SJSA1 (cell line): ENCODE measurements at places on chromosomes 7 and 10. TPM values are rescaled to one million over a fixed set of nuclear protein-coding genes. Genes with fewer than 3 reads are reported as not detected.

- DNase-seq: no peak
These were observed 28.7 kb upstream of the STRIP2 start for GRCh38 chr7:129405527-129405926.

DNA sequence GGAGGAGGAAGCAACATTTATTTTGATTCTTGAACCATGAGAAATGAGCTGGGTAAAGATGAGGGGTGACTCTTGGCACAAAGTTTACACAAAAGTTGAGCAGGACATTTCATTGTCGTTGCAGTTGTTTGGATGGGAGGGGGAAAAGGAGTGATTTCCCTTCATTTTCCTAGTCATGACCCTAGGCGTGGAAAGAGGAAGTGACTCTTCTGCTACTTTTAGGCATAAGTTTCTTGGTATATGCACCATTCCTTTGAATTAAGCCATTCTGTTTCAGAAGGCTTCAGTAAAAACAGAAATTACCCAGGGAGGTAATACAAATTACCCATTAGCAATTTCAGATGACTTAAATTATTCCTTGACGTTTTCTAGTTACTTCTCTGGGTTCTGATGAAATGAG is 113.9 kb upstream of the FAM171A1 start:
- DNase-seq: no peak

DNA sequence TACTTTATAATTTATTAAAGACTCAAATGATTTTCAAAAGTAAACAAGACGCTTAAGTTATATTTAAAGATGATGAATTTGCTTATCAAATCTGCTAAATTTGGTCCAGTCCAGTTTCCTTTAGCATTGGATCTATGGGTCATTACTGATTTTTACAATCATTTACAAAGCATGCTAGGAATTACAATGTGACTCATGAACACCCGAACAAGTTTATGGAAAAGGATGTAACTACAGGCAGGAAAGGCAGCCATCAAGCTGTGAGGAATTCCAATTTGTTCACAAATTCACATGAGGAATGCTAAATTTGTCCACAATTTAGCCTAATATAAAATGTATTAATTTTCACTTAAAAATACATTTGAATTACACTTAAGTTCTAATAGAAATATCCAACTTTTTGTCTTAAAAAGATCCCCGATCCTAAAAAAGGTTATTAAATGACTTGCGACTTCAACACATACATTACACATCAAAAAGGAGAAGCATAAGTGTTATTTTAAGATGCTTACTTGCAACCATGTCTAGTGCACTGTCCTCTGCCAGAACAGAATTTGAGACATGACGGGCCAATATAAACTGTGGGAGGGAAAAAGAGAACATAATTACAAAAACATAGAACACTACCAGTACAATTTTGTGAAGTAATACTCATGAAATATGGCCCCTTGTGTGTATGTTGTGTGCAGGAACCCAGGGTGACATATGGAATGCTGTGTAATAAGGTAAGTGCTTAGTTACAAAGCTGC is 194.2 kb upstream of the SLC26A5 start:
- peak; percentile 5 for DNase-seq

DNA sequence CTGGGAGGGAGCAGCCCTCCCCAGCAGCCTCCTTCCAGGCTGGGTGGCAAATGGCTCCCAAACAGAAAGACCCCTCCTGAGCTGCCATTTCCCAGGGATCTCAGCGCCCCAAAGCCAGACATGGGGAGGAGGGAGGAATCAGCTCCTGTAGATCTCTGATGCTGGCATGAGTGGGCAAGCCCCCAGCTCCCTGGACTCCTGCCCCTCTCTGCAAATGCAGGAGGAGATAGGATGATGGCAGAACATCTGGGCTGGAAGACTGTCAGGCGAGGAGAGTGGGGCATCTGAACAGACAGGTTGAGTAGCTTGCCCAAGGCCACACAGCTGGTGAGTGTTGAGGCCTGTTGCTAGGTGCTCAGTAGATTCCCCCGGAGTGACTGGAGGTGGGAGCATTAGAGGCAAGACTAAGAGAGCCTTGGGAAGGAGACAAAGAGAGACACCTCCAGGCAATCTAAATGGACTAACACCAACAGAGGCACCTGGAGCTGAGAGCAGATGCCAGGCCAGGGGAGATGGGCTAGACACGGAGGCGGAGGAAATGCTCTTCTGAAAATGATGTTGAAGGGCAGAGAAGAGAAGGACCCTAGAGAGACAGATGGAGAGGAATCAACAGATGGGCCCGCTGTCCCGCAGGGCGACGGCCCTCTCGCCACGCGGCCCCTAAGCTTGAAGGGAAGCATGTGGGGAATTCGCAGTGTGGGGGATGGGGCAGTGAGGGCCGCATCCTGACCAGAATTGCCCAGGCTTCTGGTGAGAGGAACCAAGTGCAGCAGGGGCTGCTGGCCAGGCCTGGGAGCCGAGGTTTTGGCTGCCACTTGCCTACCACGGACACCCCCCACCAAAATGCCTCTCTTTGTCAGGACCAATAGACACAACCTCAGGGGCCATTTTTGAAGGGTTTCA is 84.8 kb upstream of the LRRC4 start:
- DNase-seq: peak; percentile 30

GRCh38 chr10:12796401-12797160 is 204.9 kb downstream of the CCDC3 start:
- no peak for DNase-seq

DNA sequence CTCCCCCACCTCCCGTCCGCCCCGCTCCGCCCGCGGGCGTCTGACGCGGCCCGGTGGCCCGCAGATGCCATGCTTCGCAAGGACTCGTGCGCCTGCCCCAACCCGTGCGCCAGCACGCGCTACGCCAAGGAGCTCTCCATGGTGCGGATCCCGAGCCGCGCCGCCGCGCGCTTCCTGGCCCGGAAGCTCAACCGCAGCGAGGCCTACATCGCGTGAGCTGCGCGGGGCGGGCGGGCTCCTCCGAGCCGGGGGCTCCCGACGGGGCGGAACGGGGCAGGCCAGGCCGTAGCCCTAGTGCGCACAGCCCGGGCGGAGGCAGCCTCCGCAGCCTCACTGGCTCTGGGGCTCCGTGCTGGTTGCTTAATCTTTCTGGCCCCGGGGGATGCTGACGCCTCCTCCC is 2.8 kb downstream of the ASIC3 start:
- peak; percentile 26 for DNase-seq

- DNase-seq: no peak
These were observed 11.7 kb downstream of the ORAI2 start for GRCh38 chr7:102444961-102445673.

DNA sequence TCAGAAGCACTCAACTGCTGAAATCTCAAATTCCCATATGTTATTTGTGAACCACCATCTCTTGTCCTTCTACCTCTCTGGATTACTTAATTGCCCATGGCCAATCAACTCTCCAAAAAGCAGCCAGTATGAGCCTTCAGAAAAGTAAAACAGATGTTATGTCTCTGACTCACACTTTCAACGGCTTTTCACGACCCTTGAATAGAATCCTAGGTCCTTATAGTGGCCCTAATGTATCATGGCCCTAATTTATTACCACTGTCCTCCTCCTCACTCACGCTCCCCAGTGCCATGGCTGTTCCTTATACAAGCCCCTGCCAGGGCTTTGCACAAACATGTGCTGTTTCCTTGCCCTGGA is 20.0 kb downstream of the ZNF438 start:
- no peak for DNase-seq

DNA sequence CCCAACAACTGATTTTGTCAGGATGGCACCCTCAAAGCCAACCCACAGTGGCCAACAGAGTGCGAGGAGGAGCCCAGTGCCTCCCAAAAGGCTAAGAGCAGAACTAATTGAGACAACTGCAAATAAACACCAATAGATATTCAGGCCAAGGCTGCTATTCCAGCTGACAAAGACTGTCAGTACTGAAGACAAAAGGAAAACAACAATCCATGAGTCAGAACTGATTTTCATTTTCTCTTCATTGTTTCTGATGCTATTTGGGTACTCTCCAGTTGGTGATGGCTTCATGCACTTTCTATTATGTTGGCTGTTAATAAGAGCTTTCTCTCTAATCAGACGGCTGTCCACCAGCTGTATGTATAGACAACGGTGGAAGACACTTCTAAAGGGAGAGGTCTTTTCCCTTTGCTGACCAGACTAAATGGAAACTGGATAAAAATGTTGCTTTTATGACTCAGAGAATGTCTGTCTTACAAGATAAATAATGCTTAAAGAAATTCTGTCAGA is 515.9 kb downstream of the PARD3 start:
- DNase-seq: peak; percentile 78

DNA sequence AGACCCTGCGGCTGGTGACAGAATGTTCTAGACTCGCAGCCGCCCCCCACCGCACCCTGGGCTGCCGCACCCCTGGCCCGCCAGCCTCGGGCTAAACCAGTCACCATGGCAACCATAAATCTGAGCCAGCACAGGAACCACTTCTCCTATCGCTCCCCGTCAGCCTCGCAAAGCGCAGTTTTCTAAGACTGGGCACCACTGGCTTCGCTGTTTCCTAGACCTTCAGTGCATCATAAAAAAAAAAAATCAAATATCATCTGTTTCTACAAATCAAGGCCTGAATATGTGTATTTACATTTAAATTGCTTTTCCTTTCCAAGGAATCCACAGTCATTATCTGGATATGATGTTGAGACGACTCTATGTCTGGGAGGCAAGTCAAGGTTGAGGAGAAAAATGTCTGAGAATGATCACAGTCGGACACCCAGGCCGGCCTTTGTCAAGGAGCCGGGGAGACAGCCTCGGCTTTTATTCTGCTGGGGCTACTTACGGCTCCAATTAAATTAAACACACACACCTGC is 99.9 kb downstream of the PTPRN2 start:
- no peak for DNase-seq

GRCh38 chr7:29099896-29100847 is 46.2 kb downstream of the CPVL start:
- DNase-seq: no peak

DNA sequence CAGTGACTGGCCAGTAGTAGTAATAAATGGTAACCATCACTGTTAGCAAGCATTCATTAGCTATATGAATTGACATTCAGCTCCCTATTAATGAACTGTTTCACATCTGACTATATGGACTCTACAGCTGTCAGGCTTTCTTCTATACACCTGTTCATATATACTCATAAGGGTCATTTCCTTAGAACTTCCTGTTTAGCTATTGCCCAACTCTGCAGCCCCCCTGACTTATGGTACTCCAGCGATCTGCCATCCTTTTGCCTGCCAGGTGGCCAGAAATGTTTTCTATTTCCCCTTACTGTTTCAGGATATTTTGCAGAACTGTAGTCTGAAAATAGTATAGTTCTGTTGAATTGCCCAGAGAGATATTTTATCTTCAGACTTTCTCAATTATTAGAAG is 56.6 kb downstream of the TASOR2 start:
- no peak for DNase-seq

GRCh38 chr10:115558252-115558651 is 465.1 kb downstream of the ATRNL1 start:
- no peak for DNase-seq

DNA sequence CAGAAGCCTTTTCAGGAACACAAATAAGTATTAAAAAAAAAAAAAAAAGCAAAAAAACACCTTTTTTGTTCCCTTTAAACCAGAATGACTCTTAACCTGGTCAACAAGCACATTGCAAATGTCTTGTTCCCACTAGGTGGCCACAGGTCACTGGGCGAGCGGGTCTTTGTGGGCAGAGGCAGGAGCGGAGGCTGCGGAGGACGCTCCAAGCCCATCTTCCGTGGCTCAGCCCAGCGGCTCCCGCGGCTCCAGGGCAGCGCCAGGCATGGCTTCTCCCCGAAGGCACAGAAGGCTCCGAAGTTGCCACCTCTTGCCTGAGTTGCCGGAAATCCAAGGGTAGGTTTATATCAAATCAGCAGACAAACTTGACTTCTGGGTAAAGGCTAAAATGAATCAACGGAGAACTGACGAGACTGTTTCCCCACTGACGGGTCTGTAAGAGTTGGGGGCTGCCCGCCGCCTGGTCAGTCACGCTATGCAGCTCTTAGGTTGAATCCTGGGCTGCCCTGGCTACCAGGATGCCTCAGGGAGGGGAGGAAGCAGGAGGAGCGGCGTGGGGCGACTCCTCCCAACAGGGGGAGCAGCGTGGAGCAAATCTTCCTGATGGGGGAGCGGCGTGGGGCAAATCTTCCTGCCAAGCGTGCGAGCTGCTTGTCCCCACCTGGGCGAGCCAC is 144.5 kb downstream of the PTPRN2 start:
- DNase-seq: no peak

GRCh38 chr7:43584195-43584586 is 1.3 kb downstream of the STK17A start:
- no peak for DNase-seq

DNA sequence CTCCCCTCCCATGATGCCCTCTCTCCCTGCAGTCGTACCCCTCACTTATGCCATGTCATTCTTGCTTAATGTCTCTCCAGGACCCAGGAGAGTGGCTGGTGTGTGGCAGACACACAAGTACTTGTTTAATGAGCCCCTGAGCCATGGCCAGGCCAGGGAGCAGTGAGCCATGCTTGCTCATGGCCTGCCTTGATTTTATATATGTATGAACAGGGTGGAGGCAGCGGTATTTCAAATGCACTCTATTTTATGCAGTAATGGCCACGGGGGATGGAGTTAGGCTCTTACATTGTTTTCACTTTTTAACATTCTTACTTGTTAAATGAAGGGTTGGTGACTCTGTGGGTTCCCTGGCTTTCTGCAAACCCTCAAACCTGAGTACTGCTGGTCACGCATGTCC is 144.8 kb downstream of the FANK1 start:
- DNase-seq: no peak

DNA sequence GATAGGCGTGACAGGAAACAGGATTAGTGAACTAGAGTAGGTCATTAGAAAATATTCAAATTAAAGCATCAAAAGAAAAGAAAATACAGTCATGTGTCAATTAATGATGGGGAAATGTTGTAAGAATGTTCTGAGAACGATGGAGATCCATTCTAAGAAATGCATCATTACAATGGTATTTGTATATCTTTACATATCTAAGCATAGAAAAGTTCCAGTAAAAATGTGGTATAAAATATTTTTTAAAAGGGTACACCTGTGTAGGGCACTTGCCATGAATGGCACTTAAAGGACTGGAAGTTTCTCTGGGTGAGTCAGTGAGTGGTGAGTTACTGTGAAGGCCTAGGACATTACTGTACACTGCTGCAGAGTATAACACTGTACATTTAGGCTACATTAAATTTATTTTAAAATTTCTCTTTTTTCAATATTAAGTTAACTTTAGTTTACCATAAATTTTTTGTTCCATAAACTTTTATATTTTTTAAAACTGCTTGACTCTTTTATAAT is 282.5 kb downstream of the BMPER start:
- DNase-seq: no peak

Gene EVX1
- not detected in 2 replicates for total RNA-seq

Gene NACAD
- total RNA-seq: 0.81 and 1.5 TPM in 2 replicates

Gene AKR1C4
- not detected in 2 replicates for total RNA-seq

Gene TMEM213
- not detected in 2 replicates for total RNA-seq

Gene FAM25C
- total RNA-seq: not detected in 2 replicates
